ENCODE measurements at places on chromosomes 7 and 10. TPM values are rescaled to one million over a fixed set of nuclear protein-coding genes. Genes with fewer than 3 reads are reported as not detected.

- no peak for DNase-seq
These were observed 9.0 kb downstream of the A1CF start for GRCh38 chr10:50876429-50876828.

GRCh38 chr7:25988640-25989039 is 163.4 kb upstream of the NFE2L3 start:
- DNase-seq, result no peak

- no peak for DNase-seq
These were observed 139.0 kb downstream of the ZMIZ1 start for GRCh38 chr10:79207726-79208125.

- no peak for DNase-seq
These were observed 102.3 kb downstream of the NPTX2 start for GRCh38 chr7:98719396-98719795.

DNA sequence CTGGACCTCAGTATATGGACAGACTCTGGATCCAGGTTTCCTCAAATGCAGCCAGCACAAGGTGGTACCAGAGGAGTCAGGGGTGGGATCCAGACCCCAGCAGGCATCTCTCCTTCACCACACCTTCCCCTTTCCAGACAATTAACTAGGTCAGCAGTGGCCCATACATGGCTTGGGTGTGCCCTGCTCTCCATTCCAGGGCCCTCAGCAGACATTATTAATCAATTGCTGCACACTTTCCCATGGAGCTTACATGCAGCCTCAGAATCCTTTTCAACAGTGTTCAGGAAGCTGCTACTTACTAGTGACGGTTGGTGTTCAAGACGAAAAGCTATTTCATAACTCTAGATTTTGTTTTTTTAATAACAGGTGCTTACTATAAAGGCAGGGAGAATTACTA is 6.0 kb downstream of the COL13A1 start:
- no peak for DNase-seq

DNA sequence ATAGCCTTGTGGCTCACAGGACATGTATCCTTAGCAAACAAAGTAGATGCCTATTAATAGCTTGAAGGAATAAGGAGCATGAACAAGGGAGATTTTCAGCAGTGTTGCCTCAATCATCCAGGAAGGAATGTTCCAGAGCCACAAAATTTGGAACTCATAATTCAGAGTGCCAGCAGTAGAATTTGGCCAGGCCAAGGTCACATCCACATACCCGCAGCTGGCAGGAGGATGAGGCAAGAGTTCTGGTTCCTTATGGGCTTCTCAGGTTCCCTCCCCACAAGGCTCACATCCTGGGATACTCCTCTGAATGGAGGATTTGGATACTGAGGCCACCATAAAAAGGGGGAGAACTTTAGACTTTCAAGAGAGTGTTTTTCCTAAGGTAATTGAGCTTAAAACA is 45.8 kb downstream of the SUFU start:
- DNase-seq, result no peak

Gene ST8SIA6
- 9.3 TPM for total RNA-seq

Gene CDK1
- 4.1 TPM for total RNA-seq

Gene MACC1
- total RNA-seq, result 0.16 TPM

Gene TAC1
- total RNA-seq, result not detected

Data from Right ventricle myocardium inferior (tissue), 1 donor.